ENCODE measurements at places on chromosomes 12 and 14. TPM values are rescaled to one million over a fixed set of nuclear protein-coding genes. Genes with fewer than 3 reads are reported as not detected.

DNA sequence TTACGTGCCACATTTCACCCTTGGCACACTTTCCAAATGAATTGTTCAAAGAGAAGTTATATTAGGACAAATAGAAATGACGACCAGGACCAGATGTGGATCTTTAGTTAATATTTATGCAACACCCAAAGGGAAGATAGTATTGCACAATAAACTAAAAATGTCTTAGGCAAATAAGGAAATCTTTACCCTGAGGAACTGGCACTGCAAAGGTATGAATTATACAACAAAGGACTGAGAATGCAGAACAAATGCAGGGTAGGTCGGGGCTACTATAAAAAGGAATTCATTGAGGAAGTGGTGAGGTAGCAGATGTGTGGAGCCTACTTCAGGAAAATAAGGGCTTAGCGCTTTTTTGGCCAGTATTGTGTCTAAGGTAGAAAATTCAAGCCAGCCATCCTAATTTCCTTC is 3.9 kb upstream of the TMTC2 start:
- no peak for DNase-seq
- peaks cover 17% of the 10 kb centered on the region for H3K4me1 ChIP-seq
- H3K36me3 ChIP-seq = no peaks in the 10 kb centered on the region
- peaks cover 16% of the 10 kb centered on the region for H3K27me3 ChIP-seq
- H3K4me3 ChIP-seq = no peak overlapping the region

SETD3 gene
- 80.6 TPM for total RNA-seq

GRCh38 chr12:131907379-131908091 is 13.1 kb downstream of the ULK1 start:
- H3K4me1 ChIP-seq = peaks cover 4% of the 10 kb centered on the region
- DNase-seq = no peak
- H3K4me3 ChIP-seq = no peak overlapping the region
- H3K27me3 ChIP-seq = no peaks in the 10 kb centered on the region

DNA sequence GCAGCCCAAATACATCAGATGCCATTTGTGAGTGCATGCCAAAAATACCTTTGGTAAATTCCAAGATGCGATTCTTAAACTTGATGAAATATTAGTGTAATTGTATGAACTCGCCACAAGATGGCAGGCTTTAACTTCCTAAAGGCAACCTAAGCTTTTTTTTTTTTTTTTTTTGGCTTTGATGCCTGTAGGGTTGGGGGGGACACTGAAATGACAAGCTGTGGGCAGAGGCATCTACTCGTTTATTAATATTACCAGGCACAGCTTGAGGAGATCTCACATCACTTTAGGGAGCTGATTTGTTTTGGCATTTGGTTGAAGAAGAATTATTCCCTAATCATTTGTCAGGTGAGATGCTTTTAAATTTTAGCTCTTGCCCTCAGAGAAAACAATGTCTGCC is 126.7 kb upstream of the CCDC196 start:
- H3K36me3 ChIP-seq = no peaks in the 10 kb centered on the region
- H3K27me3 ChIP-seq = peaks cover 14% of the 10 kb centered on the region
- H3K4me1 ChIP-seq = no peaks in the 10 kb centered on the region
- H3K4me3 ChIP-seq = no peak overlapping the region

AKAP3 gene
- total RNA-seq = 0.71 TPM

- no peak overlapping the region for H3K4me3 ChIP-seq
- no peak overlapping the region for H3K27ac ChIP-seq
- H3K27me3 ChIP-seq = peaks cover 5% of the 10 kb centered on the region
- H3K36me3 ChIP-seq = no peaks in the 10 kb centered on the region
Measured at GRCh38 chr12:129300011-129300410, 446.7 kb downstream of the GLT1D1 start.

SLC10A1 gene
- total RNA-seq = not detected

DNA sequence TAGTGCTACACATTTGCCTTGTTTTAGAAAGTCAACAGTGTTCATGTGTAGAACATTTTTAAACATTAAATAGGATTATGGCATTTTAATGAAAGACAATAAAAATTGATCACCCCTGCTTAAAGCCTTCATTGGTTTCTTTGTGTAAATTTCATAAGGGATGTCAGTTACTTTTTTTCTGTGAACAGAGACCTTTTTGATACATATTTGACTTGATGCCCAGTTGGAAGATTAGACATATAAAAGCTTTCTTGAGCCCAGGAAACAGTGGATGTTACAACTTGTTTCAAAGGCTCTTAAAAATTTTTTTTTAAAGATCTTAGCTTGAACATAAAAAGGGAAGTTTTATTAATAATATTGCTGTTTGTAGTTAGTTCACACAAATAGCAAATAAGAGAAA is 168.7 kb upstream of the PDZRN4 start:
- no peaks in the 10 kb centered on the region for H3K27me3 ChIP-seq
- H3K4me1 ChIP-seq = no peaks in the 10 kb centered on the region
- no peaks in the 10 kb centered on the region for H3K36me3 ChIP-seq
- no peak overlapping the region for H3K27ac ChIP-seq
- no peak for DNase-seq

DNA sequence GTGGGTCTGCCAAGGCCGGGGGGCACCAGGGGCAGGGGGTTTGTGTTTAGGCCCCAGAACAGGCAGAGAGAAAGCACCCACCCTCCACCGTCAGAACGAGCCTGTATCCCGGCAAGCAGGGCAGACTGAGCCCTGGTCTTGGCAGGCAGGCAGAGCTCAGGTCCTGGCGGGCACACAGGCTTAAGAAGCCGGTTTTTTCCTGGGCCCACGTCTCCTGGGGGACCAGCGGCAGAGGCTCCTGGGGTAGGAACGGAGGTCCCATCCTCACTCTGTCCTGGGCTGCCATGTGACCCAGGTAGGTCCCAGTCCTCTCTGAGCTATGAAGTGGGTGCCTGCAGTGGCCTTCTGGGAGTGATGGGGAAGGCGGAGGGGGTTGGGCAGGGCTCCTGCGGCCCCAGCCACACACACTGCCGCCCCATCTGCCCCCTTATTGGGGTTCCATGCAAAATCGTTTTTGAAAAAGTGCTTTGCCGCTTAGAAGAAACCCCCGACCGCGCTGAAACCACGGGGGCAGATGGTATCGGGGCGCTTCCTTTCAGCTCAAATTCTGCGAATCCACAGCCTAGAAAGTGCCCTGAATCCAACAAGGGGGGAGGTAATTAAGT is 24.2 kb downstream of the SH2B3 start:
- H3K4me1 ChIP-seq = peaks cover 75% of the 10 kb centered on the region
- DNase-seq = no peak
- H3K27me3 ChIP-seq = no peaks in the 10 kb centered on the region
- H3K36me3 ChIP-seq = no peaks in the 10 kb centered on the region

DNA sequence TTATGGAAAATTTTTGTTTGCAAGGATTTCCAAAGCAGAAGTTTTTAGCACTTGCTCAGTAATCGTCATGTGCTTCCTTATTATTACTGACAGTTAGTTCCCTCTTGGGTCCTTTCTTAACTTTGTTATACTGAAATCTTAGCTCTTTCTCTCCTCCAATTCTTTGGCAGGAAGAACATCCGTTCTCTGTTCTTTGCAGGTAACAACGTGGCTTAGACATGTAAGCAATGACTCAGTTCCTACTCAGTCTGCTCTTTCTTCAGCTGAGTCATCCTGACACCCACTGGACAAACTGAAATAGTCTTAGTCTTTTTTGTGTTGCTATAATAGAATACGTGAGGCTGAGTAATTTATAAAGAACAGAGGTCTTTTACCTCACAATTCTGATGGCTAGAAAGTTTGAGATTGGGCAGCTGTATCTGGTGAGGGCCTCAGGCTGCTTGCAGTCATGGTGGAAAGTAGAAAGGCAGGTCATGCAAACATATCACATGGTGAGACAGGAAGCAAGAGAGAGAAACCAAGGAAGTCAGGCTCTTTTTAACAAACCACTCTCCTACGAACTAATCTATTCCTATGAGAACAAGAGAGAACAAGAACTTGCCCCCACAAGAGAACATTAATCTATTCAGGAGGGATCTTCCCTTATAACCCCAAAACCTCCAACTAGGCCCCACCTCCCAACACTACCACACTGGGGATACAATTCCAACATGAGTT is 49.2 kb downstream of the TESPA1 start:
- peaks cover 57% of the 10 kb centered on the region for H3K4me1 ChIP-seq
- peak overlapping the region; percentile 75 for H3K4me3 ChIP-seq
- DNase-seq = peak; percentile 80

RPS6KL1 gene
- total RNA-seq = 10.0 TPM

CLEC4A gene
- 3.7 TPM for total RNA-seq

DNA sequence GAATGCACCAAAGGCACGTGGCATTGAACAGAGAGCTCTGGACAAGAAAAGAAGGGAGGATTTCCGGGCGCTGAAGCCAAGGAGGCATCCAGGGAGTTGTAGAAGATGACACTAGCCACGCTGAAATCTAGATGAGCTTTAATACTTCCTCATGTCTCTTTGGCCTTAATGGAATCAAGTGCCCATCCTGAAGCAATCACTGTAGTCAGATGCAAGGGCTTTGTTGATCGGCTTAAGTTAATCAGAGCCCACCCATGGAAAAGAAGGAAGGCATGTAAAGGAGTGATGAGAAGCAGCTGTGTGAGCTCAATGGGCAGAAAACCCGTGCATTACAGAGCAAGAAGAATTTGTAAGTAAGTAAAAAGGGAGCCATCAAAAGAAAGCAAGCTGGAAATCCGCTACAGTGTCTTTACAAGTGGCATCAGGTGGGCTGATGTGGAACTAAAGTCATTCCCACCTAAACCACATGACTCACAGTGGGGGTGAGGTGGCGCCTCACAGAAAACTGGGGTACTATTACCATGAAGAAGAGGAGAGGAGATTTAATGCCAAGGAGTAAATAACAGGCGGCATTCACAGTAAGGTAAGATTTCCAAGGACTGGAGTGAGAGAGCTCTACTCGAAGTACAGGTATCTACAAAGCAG is 48.4 kb downstream of the NDUFA12 start:
- no peak overlapping the region for H3K27ac ChIP-seq
- peaks cover 24% of the 10 kb centered on the region for H3K4me1 ChIP-seq
- no peaks in the 10 kb centered on the region for H3K36me3 ChIP-seq
- H3K4me3 ChIP-seq = no peak overlapping the region
- no peak for DNase-seq

- H3K4me3 ChIP-seq = no peak overlapping the region
- no peaks in the 10 kb centered on the region for H3K36me3 ChIP-seq
- H3K27me3 ChIP-seq = no peaks in the 10 kb centered on the region
- no peaks in the 10 kb centered on the region for H3K4me1 ChIP-seq
Measured at GRCh38 chr12:79644274-79645234, 46.2 kb downstream of the PAWR start.

DNA sequence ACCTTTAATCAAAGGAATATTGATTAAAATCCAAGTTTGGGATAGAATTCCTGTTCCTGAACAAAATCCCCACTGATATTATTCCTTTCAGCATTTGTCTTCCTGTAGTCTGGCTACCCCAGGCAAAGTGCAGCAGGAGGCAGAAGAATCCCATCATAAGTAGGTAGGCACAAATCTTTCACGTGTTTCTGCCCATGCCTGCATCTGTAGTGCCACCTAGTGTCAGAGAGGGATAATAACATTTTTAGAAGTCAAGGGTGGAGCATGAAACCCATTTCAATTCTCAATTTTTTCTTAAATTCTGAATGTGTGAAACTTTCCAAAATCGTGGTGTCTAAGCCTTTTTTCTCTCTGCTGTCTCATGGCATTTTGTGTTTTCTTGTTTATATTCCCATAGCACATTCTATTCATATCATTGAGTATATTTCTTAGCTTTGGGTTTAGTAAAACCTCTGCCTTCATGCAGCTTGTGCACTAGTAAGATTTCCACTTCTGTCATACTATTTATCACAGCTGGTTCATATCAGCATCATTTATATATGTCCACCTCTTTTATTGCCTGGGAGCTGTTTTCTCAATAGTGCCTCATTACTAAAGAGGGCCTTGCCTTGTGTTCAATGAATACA is 47.8 kb upstream of the RERG start:
- H3K4me3 ChIP-seq = no peak overlapping the region
- H3K4me1 ChIP-seq = no peaks in the 10 kb centered on the region
- H3K27ac ChIP-seq = no peak overlapping the region
- peaks cover 11% of the 10 kb centered on the region for H3K27me3 ChIP-seq
- no peaks in the 10 kb centered on the region for H3K36me3 ChIP-seq
